T47D (cell line): ENCODE measurements at places on chromosomes 2 and 18.

- no peak for DNase-seq
Measured at GRCh38 chr18:9827793-9828505, 57.8 kb upstream of the TXNDC2 start.

DNA sequence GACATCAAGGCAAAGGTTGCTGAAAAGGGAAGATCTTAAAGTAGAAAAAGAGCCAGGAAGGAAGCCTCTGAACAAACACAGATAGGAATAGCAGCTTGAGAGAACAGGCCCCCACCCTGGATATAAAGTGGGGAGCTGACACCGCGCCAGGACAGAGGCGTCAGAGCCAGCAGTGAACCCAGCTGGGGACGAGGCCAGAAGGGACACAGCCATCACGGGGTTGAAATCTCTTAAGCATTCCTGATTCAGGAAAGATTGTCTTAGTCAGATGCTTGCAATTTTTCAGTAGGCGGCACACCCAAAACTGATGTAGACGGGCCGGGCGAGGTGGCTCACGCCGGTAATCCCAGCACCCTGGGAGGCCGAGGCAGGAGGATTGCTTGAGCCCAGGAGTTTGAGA, 93.8 kb upstream of the PHLPP1 start:
- DNase-seq: no peak

DNA sequence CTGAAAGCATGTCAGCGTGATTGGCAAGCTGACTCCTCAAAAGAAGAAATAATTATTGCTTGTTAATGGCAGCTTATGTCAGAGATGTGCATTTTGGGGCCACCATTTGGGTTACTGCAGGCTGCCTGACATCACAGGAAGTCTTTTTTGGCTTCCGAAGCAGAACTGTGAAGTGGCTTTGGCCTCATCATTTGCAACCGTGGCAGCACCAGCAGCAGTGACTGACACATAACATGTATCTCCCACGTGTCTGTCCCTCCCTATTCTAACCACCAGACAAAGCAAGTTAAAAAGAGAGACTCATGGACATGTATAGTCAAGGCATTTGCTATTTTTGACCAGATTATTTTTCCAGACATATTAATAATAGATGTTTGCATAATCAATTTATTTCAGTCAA, 488.7 kb upstream of the ACVR2A start:
- no peak for DNase-seq

- DNase-seq: no peak
Measured at GRCh38 chr2:222142027-222142426, 156.8 kb downstream of the PAX3 start.

GRCh38 chr2:26112201-26112600, 60.7 kb upstream of the GAREM2 start:
- DNase-seq: no peak

DNA sequence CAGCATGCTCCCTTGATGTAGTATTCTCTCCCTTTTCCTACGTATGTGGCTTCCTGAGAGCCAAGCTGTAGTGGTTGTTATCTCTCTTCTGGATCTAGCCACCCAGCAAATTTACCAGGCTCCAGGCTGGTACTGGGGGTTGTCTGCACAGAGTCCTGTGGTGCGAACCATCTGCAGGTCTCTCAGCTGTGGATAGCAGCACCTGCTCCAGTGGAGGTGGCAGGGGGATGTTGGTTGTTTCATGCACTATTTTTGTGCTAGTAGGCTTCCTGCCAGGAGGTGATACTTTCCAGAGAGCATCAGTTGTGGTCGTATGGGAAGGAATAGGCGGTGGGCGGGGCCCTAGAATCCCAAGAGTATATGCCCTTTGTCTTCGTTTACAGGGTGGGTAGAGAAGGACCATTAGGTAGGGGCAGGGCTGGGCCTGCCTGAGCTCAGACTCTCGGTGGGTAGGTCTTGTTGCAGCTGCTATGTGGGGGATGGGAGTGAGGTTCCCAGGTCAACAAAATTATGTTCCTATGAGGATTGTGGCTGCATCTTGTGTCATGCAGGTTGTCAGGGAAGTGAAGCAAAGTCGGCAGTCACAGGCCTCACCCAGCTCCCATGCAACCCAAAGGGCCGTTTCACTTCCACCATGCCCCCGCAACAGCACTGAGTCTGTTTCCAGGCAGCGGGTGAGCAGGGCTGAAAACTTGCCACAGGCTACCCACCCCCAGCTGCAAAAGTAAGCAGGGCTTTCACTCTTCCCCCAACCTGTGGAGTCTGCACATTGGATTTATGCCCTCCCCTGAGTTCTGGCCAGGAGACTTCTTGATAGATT, 1139.5 kb downstream of the BCL11A start:
- no peak for DNase-seq

GRCh38 chr2:175030380-175031271, 25.4 kb upstream of the CHN1 start:
- DNase-seq: peak; percentile 5

- no peak for DNase-seq
Measured at GRCh38 chr2:196290136-196290535, 118.8 kb upstream of the STK17B start.

DNA sequence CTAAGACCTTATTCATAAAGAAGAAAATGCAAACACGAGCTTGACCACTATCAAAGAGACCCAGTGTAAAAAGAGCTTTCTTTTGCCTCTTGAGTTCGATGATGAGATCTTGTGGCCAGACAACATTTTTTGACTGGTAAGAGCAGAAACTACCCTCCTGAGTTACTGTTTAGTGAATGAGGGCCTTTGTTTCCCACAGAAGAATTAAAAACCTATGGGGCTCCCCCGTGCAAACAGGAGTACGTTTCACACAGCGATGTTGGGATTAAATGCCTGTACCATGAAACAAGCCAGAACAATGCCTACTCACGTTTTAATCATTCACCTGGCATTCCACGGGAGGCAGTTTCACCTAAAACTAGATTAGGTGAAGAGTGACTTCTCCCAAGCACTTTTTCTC, 36.0 kb downstream of the MYCN start:
- DNase-seq: no peak

DNA sequence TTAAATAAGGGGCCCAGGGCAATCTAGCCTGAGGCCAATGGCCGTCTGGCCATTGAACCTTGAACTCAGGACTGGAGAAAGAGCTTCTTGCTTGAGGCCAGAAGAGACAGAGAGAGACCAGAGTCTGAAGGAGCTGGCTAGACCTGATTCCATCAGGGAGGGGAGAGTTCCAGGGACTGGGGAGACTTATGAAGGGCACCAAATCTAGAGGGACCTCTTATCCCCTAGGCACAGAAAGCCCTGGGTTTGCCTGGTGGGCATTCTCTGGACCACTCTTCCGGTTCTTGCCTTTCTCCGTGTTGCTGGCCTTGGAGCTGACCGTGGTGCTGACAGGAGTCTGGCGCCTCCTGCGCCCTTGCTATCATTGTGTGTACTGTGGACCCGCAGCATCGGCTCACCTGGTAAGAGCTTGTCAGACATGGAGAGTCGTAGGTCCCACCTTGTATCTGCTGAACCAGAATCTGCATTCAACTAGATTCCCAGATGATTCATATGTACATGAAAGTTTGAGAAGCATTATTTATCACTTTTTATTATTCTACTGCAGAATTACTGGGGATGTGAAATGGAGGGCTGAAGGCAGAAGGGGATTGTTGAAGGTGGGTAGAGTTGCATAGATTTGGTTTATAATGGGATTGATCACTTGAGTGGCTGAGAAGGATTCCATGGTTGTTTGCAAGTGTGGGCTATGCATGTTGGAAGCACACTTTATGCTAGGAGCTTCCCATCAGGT, 4.3 kb upstream of the TRPM8 start:
- peak; percentile 57 for DNase-seq

GRCh38 chr2:219911541-219911940, 284.1 kb downstream of the SLC4A3 start:
- DNase-seq: no peak

DNA sequence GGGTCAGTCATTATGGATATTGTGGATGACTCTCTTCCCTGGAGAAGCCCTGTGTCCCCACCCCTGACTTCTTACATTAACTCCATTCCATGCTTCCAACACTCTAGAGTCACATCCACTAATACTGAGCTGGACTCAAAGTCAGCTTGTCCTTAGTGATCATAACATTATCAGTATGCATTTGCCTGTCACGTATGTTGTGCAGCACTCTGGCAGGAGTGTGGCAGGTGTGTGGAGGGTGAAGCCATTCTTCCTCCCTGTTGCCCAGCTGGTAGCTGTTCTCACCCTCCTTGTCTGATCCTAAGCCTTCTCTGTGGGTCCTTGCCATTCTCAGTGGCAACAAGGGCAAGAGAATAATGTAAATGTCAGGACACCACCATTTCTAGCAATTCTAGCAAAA, 334.1 kb upstream of the RAB6C start:
- no peak for DNase-seq

DNA sequence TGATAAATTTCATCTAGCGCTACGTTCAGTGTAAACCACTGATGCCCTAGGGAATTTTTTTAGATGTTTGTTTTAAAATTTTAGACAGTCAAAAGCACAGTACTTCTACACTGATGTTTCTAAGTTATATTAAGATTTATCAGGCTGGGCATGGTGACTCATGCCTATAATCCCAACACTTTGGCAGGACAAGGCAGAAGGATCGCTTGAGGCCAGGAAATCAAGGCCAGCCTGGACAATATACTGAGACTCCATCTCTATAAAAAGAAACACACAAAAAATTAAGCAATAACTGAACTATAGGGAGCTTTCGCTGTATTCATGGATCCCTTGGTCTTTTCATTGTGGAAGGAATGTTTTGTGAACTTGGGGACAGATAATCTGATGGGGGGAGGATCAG, 50.6 kb upstream of the MAPRE2 start:
- no peak for DNase-seq

DNA sequence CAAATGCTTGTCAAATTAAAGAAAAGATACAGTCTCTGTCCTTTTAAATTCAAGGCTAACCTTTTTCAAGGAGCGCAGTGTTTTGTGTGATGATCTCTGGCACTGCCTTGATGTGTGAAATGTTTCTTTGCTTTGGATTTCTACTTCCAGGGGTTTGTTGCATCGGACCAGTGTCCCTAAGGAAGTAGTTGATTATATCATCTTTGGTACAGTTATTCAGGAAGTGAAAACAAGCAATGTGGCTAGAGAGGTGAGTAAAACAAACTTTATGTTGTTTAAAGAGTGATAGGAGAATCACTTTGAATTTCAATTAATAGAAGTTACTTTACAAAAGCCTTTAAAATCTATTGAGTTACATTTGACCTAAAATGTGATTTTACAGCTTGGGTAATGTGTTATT, 28.8 kb downstream of the HADHB start:
- no peak for DNase-seq

DNA sequence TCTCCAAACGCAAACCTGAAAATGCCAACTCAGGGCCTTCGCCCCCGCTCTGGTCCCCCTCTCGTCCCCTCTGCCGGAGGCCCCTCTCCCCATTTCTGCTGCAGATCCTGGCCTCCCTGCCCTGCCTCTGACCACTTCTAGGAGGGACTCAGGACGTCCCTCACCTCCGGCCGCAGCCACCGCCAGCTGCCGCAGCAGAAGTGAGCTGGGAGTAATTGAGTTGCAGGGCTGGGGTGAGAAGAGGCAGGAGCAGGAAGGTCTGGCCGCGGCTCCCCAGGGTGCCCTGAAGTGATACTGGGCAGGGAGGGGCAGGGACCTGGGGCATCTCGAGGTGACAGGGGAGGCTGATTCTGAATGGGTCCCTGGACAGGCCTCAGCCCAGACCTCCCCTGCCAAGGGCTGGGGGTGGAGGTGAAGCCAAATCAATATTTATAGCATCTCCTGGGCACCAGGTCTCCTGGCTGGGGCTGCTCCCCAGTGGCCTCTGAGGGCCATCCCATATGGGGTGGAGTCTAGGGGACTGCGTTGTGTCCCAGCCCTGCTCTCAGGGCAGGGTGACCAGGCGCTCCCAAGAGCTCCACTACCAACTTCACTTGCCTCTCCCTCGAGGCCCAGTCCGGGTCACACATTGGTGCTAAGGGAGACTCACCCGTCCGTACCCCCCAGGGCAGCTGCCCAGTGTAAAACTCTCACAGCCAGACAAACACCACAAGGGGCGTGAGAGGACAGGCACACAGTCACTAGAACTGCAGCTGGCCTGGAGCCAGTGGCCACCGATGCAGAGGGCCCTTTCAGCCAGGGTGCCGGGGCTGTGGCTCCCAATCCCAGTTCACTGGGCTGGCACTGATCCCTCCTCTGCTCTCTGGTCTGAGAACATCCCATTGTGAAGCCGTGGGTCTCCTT, 33.0 kb downstream of the KCNIP3 start:
- DNase-seq: no peak

GRCh38 chr18:295756-296490, 28.1 kb upstream of the THOC1 start:
- DNase-seq: no peak

- no peak for DNase-seq
Measured at GRCh38 chr2:203583701-203584100, 48.6 kb upstream of the RAPH1 start.

GRCh38 chr2:69012310-69013141, 453 bp upstream of the ANTXR1 start:
- no peak for DNase-seq

- DNase-seq: no peak
Measured at GRCh38 chr18:73381699-73382036, 513.9 kb upstream of the NETO1 start.

DNA sequence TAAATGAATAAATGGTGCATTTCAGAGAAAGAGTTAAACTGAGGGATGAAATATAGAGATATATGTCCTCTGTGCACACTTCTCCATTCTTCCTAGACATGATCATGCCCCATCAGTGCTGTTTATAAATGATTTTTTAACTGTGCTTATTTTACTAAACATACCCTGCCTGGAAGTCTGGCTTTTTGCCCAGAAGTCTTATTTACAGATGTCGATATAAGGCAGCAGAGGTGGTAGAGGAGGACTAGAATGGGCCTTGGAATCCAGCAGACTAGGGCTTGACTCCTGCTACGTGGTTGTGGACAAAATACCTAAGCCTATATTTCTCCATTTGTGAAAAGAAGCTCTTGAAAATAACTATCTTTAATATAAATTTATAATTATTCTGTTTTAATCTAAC, 355.5 kb downstream of the RAD51AP2 start:
- no peak for DNase-seq

GRCh38 chr2:70891572-70892357, 43.9 kb upstream of the ATP6V1B1 start:
- no peak for DNase-seq

DNA sequence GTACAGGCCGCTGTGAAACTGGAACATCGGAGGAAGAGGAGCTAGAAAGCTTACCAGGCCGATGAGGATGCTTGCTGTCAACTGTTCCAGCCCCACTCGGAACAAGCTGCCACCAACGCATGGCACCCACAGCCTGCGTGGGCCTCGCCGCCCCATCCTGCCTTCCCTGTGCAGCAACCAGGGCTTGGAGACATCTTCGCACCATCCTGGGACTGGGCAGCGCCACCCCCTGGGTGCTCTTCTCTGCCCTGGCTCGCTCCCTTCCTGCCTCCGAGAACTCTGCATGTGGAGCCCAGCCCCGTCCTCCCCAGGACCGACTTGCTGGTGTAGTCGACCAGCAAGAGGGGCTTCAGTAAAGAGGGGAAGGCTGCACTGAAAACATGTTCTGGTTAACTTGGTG, 10.8 kb downstream of the TMEM18 start:
- DNase-seq: no peak

DNA sequence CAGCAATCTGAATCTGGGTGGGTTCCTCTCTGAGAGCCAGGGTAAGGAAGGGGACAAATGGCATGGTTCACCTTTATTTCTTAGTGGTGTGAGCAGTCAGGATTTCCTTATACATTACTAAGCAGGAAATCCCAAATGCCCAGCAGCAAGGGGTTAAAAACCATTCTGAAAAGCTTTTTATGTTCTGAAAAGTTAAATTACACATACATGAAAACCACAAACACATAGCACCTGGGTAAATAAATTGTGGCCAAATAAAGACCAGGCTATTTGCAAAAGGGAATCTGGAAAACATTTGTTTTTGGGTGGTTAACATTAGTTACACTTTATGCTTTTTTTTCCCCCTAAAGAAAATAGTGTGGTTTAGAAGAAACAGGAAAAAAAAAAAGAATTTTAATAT, 156.1 kb downstream of the AGPS start:
- peak; percentile 9 for DNase-seq
